ENCODE measurements at places on chromosomes 12 and 14.

- DNase-seq = no peak
Observed at GRCh38 chr12:97800561-97800960, 338.0 kb downstream of the RMST start.

GRCh38 chr12:52130711-52131110 is 51.2 kb downstream of the SMIM41 start:
- no peak for DNase-seq

DNA sequence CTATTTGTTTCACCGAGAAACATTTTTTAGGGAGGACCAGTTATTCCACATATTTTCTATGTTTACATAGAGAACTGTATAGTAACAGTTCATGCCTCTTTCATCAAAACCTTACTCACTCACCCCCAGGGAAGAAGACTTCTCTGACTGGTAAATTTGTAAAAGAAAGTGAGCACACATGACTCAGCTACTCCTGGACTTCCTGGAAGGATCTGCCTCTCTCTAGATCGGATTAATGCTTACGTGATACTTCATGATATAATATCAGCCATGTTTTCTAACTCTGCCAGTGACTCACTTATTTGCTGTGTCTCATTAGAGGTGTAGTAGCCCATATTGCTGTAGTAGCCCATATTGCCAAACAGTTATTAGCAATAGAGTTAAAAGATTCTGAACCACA is 494.3 kb upstream of the ATXN7L3B start:
- DNase-seq = no peak

DNA sequence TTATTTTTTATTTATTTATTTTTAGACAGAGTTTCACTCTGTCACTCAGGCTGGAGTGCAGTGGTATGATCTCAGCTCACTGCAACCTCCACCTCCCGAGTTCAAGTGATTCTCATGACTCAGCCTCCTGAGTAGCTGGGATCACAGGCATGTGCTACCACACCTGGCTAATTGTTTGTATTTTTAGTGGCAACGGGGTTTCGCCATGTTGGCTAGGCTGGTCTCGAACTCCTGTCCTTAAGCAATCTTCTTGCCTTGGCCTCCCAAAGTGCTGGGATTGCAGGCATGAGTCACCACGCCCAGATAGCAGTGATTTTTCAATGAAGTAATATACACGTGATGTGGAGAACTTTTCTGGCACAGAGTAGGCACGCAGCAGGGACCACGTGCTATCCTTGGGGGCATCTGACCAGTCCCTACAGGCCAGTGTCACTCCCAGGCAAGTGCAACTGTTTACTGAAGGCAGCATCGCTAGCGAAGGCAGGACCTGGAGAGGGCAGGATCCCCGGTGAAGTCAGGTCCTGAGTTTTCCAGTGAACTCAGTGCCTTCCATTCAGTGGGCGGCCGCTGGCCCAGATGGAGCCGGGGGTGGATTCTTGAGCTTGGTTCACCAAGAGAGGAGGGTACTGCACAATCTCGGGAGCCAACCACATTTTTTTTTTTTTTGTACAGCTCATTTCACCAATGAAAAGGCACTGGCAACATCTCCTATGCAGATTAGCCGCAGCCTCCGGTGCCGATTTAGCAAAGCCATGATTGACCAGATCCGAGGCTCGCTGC is 11.1 kb upstream of the CLMN start:
- DNase-seq = no peak

DNA sequence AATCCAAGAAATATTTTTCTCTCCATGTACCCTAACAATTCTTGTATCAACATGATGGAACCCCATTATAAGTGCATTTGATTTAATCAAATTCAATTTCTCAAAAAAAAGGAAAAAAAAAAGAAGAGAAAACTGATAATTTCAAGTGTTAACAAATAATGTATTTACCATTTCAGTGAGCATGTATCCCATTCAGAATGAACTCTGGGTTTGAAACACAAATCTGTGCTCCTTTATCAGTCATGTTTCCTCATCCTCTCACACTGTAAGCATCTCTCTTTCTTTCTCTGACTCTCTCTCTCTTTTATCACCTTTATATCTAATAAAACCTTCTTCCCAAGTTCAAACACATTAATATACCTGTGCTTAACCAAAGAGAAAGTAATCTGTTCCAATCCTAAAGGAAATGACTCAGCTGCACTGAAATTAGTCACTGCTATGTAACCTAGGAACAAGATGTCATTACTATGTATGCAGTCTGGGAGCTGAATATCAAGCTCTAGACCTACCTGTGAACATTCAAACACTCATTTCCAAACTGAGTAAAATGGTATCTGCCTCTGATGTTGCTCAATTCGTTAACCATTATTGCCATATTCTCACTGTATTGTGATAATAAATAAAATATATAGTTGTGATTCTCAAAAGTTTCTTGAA is 135.0 kb upstream of the LRIG3 start:
- DNase-seq = no peak

- DNase-seq = no peak
Observed at GRCh38 chr12:60834806-60835205, 1239.0 kb downstream of the SLC16A7 start.

DNA sequence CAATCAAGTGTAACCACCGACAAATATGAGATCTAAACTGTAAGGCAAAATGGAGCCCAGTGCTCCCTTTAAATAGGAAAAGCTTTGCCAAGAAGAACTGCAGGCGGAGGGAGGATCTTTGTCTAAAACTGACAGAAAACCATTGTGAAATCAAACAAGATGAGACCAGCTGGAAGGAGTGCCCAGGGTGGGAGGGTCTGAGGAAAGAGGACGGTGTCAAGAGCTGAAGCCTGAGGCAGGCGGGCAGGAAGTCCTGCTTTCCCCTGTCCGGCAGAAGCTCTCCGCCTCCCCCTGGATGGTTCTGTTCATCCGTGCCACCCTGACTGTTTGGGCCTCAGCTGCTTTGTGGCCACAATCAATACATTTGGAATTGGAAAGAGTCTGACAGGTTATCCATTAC is 37.5 kb downstream of the CDC42BPB start:
- no peak for DNase-seq

DNA sequence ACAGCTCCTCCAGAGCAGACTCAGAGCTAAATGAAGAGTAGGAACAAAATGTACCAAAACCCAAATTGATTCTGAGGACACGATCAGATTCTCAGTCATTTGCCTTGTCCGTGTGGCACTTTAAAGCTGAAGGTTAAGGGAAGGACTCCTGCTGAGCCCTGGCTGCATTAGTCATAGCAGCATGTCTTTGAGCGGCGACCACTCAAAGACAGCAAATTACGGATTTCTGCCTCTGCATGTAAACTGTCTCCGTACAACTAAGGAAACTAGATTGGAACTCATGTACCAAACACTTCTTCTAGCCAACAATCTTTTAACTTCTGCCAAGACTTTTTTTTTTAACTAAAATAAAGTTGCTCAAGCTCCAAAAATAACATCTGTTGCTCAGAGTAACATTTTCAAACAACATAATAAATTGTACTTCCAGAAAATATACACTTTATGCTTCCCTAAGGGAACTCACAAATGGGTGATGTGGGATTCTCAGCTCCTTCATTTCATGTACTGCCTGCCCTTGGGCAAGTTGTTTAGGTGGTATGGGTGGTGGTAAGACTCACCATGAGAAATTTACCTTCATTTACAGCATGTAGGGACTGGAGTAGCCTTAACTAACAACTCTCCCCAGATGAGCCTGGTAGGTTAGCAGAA is 56.1 kb downstream of the RERG start:
- no peak for DNase-seq

- no peak for DNase-seq
Observed at GRCh38 chr12:92419201-92419600, 273.6 kb upstream of the BTG1 start.

- DNase-seq = no peak
Observed at GRCh38 chr12:84464616-84465015, 448.0 kb downstream of the SLC6A15 start.

DNA sequence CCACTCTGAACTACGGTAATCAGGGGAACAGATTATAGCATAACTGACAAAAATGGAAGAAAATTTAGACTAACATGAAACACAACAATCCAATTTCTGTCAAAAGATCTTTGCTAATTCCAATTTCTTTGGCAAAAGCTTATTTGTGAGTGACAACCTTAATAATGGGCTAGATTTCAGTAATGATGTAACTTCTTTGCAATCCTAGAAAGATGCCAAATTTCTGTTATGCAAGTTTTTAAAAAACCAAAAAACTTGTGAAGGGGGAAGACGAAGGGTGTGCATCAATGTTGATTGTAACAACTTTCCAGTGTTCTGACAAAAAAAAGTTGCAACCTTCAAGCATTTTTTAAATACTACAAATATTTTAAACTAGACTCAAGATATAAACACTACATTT is 59.9 kb downstream of the DICER1 start:
- DNase-seq = no peak

- no peak for DNase-seq
Observed at GRCh38 chr14:34796902-34797301, 78.3 kb downstream of the BAZ1A start.

DNA sequence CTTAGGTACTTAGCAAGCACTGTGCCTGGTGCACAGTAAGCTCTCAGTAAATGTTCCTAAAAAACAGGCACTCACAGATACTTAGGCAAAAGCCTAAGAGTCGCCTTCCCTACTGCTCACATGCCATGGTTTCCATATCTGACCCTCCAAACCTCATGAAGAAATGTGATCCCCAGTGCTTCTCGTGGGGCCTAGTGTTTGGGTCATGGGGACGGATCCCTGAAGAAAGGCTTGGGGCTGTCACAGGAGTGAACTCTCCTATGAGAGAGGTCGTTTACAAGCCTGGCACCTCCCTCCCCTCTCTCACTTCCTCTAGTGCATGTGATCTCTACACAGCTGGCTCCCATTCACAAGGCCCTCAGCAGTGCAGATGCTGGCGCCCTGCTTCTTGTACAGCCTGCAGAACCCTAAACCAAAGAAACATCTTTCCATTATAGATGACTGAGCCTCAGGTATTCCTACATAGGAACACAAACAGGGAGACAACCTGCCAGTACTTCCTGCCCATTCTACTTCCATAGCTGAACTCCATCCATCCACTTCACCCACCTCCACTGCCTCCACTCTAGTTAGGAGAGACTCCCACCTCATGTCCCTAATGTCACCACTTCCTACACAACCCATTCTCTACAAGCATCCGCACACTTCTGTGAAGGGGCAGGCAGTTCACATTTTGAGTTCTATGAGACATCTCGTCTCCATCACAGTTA is 2.9 kb downstream of the SLC15A4 start:
- DNase-seq = no peak

GRCh38 chr14:50974118-50974517 is 29.8 kb upstream of the PYGL start:
- DNase-seq = no peak

- no peak for DNase-seq
Observed at GRCh38 chr12:122084857-122085405, 6.4 kb downstream of the MLXIP start.

DNA sequence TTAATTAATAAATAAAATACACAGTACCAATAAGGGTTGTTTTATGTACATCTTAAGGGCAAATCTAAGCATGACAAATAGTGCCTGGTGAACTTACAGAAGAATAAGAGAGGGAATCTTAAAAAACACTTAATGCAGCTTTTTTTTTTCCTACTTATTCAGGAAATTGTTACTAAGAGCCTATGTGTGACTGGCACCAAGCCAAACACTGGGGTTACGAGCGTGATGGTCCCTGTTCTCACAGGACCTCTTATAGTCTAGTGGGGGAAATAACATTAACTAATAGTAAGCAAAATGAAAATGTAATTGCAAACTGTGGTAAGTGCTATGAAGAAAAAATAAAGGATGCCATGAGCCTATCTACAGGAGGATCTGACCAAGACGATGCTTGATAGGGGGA is 53.6 kb downstream of the RTN1 start:
- no peak for DNase-seq
